Stimulated activated effector memory CD8-positive, alpha-beta T cell treated with anti-CD3 and anti-CD28 coated beads, Interleukin-12 subunit alpha, Interleukin-12 subunit beta, amount 100 ng/mL, for 72 hours (primary cell): ENCODE measurements at places on chromosomes 6 and 20.

DNA sequence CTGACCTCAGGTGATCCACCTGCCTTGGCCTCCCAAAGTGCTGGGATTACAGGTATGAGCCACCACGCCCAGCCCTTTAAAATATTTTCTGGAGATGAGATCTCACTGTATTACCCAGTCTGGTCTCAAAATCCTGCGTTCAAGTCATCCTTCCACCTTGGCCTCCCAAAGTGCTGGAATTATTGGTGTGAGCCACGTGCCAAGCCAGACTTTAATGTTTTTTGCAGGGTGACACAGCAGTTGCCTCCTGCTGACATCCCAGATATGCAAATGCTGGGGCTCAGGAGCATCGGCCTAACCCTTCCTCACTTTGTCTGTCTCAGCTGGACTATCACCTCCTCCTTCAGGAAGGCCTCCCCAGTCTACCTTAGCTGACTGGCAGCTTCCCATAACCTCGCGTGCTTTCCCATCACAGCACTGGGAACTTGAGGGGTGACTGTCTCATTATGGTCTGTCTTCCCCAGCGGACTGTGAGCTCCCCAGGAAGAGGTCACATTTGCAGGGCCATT lies 14.3 kb upstream of the ID1 start:
- no peak for DNase-seq

DNA sequence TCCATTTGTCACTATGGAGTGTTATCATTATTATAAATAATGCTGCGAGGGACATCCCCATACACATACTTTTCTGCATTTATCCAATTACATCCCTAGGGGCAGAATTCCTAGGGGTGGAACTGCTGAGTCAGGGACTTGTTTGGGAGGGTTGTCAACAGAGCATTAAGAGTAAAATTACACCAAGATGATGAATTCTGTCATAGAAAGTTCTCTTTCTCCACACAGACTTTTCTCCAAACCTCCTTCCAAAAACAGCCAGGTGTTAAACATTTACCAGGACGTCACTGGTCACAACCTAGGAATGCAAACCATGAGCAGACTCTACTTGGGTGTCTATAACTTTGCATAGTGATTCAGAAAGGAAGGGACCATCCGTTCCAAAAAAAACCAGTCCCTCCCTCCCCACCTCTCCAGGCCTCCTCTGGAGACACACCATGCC lies 95.5 kb downstream of the PRND start:
- DNase-seq = no peak

DNA sequence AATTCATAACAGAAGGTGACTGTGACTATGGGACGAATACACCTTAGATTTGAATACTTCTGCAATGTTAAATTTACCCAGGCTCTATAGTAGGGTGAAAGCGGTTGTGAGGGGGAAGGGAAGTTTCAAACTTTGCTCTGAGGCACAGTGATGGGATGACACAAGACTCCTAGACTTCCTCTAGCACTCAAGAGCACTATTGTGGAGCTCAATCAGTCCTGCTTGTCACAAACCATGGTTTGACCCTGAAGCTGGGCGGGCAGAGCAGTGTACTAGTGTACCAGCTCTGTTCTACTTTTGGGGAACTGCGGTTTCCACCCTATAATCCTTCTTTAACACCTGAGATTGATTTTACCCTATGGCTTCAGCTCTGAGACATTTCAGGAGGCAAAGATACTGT lies 17.1 kb downstream of the TRIM27 start:
- no peak for DNase-seq

- DNase-seq = no peak
These were observed 39.5 kb upstream of the ADGRF5 start for GRCh38 chr6:46961232-46961631.

DNA sequence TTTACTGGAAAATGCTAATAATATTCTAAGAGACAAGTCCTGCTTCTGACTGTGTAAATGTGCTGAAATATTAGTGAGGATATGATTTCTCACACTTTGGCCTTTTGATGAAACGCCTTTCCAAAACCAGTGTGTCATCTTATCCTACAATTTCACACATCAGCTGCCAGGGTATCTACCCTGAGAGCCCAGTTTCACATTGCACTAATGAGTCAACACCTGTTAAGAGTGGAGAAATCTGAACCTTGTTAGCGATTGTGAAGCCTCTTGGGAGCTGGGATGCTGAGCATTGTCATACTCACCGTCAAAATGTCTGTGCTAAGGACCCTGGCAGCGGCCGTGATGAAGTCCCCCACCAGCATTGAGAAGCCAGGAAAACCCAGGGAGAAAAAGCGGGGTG lies 166.0 kb downstream of the RALGAPA2 start:
- DNase-seq = no peak

- no peak for DNase-seq
These were observed 10.4 kb downstream of the RPL7L1 start for GRCh38 chr6:42889815-42890214.

DNA sequence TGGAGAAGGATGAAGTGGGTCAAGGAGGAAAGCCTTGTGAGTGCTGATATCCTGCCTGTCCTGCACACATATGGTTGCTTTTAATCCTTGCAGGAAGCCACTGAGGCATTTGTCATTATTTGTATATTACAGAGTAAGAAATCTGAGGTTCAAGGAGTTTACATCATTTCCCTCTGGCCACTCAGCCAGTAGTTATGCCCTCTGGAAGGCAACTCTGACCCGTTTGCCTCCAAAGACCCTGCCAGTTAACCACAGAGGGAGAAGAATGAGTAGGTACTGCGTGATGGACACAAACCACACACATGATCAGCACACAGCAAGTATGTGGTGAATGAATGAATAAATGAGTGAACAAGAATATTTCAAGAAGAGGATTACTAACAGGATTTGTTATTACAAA lies 7.9 kb upstream of the FAM210B start:
- DNase-seq = no peak

DNA sequence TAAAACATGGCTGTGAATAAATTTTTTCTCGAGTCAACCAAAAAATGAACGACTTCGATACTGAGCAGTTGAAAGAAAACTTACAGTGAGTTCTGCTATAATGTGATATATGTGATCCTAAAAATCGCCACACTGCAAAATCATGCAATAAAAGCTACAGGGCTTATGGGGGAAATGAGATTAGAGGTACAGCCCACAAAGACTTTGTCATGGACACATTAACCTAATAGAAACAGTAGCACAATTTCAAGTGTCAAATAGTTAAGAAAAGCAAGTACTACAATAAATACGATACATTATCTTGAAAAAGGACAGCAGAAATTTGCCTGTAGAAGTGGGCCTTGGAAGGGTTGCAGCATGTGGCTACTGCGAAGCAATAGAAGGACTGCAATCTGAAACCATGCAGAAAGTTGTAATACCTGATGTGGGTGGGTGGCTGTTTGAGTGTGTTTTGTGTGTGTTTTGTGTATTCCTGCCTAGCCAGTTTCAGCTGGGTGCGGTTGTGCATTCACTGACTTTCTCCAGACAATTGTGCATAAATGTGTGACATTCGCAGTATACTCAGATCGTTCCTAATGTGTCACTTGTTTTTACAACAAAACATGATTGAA lies 79.1 kb downstream of the RPP40 start:
- DNase-seq = no peak

DNA sequence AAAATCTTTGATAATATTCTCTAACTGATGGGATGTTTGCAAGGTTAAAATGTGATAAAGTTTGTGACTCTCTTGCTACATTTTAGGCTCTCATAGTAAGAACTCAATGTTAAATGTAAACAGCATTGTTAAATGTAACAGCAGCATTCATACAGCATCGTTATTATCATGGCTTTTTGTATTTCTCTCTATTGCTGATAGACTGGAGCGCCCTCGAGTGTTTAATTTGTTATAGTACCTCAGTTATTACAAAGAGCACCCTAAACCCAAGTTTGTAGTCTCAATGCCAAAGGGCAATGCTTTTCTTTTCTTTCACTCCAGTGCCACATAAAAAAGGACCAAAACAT lies 14.9 kb upstream of the TTPAL start:
- DNase-seq = no peak

GRCh38 chr6:107495196-107495643 lies 5.3 kb downstream of the SOBP start:
- DNase-seq = no peak

- DNase-seq = no peak
These were observed 94.8 kb downstream of the VIP start for GRCh38 chr6:152845421-152845820.

DNA sequence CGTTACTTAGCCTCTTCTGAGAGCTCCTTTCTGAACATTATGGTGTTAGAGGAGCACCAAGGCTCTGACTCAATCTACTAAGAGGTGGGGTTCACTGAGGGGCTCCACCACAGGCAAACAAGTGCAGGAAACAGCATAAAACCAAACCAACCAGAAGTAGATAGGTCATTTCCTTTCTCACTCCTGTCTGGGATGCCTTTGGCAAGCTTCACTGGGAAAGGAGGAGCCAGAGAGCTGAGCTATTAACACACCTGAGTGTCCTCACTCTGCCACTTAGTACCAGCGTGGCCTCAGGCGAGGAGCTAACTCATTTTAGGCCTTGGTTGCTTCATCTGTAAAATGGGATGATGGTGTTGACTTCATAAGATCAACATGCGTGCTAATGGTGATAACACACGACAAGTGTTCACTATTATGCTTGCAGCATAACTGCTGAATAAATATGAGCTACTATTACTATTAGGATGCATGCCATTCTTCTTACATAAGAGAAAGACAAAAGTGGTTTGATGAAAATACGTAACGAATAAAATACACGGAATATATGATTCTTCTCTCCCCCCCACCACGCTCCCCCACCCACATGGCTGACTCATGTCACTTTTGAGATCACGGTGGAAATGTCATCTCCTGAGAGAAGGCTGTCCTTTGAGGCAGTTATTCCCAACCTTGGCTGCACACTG lies 185.4 kb downstream of the BCAS1 start:
- no peak for DNase-seq
